Esophagus squamous epithelium (tissue), 5 donors: ENCODE measurements at places on chromosomes 7 and 10.

DNA sequence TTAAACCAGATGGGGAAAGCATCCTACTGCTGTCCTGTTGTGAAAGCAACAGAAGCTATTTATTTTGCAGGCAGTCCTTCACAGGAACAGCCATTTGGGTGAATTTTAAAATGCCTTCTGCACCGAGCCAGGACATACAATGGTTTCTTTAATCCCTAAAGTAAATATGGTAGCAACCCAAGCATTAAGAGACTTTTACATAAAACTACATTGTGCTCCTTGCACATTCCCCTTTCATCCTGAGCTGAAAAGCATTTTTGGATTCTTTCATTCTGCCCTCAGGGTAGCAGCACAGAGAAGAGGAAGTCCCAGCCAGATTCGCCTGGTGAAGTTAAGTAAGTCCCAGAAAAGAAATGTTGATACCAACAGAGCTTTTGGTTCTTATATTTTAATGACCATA lies 84.0 kb upstream of the FAM3C start:
- no peak for DNase-seq

- no peak for DNase-seq
Observed at GRCh38 chr10:79353000-79353406, 5.7 kb downstream of the PPIF start.

GRCh38 chr10:49734676-49735075 lies 27.4 kb downstream of the OGDHL start:
- DNase-seq: no peak

DNA sequence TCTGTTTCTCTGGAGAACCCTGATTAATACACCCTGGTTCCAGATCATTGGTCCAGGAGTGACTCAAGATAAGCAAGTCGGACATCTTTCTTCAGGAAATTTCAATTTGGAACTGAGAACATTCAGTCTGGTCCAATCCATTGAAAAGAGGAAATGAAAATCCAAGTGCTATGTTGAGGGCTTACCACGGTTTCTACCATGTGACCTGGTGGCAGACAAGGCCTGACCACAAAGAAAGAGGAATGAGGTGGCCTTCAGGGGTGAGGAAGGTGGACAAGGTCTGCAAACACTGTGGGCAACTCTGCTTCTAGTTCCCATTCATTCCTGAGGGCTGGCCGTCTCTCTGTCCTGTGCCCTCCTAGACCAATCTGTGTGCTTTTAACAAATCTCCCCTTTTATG lies 149.2 kb upstream of the GHITM start:
- DNase-seq: no peak

DNA sequence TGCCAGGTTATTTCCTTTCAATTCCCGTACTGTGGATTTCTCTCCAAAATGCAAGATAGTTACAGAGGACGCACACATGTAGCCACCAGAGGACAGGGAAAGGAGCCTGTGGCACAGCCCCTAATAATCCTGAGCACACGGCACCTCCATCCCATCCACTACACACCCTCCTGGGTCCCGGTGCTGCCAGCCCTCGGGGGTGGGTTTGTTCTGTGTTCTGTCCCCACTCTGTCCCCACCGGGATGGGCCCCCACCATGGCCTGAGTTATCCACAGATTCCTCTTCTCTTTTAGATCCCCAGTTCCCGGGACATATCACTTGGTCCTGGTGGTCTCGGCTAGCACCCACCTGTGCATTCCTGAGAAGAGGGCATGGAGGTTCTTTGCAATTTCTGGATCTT lies 196.9 kb upstream of the PPP2R2D start:
- DNase-seq: no peak

DNA sequence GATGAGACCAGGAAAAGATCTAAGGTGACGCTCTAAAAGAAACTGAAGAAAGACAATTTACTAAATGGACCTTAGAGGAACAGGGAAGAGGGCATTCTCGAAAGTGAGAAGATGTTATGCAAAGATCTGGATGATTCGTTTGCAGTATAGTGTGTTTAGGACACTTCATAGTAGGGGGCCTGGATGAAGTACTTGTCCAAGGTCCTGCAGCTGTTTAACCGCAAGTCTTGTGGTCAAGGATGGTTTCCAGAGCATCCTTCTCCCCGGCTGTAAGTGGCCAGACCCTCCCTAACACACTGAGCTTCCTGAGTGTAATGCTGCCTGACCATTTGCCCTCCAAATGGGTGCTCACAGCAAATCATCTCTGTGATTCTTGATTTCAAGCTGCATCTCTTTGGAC lies 101.6 kb downstream of the XPNPEP1 start:
- no peak for DNase-seq

DNA sequence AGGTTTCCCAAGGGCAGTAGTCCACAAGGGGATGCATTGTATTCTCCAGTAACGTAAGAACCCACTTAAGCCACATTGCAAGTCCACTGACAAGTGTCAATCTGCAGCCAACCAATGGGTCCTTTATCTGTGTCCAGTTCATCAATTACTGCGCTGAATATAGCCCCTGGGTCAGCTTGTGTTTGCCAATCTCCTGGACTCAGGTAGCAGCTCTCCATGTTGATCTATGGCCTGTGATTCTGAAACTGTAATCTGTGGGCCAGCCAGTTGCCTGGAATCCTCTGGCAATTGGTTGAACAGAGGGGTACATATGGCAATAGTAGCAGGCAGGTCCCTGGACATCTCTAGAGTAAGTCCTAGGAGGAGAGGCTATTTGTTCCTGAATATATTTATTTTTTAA lies 8.8 kb upstream of the TMEM248 start:
- no peak for DNase-seq

DNA sequence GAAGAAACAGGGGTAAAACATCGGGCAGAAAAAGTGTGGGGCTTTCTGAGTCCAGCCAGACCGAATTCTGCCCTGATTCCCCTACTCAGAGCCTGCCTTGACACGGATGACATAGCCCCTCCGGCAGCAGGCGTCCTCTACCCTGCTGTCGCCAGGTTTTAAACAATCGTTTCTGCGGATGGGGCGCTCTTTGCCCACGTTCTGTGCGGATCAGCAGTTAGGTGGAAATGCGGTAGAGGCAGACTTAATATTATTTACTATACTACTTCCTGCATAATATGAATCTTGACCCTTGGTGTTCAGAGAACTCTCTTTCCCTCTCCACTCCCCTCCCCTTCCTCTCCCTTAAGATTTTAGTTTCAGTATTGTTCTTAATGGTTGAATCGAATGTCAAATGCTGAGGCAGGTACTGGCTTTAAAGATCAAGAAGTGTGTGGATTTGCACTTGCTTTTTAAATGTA lies 2.4 kb downstream of the GATA3 start:
- no peak for DNase-seq

- DNase-seq: no peak
Observed at GRCh38 chr7:21070571-21071090, 283.9 kb upstream of the SP8 start.

DNA sequence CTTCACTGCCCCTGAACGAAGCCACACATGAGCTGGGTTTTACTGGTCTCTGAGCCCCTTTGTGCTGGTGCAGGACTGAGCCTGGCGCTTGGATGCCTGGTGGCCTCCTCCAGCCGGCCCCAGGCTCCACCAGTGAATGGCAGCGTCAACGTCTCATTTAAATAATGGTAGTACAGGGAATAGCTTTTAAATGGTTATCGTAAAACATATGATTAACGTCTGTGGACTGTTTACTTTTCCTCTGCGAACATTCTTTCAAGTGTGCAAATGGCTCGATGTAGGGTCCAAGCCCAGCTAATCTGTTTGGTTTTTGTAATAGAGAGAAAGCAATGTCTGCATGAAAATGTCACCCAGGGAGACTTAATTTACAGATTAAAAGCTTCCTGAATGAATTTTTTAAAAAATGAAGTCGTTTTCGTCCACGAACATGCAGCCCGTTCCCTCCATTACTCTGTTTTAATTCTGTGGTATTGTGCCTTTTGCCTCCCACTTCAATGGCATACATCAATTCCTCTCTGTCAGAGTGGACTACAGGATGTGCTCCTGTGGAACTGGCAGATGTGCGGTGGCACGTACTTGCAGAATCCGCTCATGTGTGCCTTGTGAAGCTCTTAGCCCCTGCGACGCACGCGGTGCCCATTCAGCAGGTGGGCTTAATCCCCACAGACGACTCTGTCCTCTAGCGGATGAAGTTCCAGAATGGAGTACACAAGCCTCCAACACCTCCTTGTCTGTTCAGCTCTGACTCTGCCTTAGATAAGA lies 192.7 kb downstream of the TCF7L2 start:
- no peak for DNase-seq

- DNase-seq: no peak
Observed at GRCh38 chr10:89966211-89966610, 264.8 kb downstream of the KIF20B start.

GRCh38 chr7:8172372-8173354 lies 89.3 kb downstream of the ICA1 start:
- no peak for DNase-seq

DNA sequence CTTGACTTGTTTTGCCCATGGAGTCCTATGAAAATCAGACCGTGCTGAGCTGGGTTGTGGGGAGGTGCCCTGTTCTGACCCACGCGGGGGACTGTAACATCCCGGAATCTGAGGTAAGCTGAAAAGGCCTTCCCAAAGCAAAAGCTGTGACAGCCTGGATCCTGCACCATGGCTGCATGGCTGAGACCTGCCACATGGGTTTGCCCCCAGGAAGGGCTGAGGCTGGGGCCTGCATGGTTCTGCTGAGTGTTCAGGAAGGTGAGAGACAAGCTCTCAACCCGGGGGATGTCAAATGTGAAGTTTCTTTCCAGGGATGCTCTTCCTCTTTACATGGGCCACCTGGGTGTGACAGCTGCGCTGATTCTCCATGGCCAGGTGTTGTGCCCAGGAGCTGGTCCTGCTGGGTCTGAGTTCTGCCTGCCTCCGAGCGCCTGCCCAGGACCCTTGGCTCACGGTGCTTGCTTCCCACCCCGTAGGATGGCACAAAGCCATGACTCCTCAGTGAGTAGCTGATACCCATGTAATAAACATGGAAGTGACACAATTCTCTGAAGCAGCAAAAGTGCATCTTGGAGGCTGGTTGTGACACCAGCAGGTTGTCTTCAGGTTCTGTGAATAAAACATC lies 58.3 kb downstream of the VIPR2 start:
- no peak for DNase-seq

GRCh38 chr10:132911786-132912097 lies 30.6 kb downstream of the CFAP46 start:
- DNase-seq: no peak

DNA sequence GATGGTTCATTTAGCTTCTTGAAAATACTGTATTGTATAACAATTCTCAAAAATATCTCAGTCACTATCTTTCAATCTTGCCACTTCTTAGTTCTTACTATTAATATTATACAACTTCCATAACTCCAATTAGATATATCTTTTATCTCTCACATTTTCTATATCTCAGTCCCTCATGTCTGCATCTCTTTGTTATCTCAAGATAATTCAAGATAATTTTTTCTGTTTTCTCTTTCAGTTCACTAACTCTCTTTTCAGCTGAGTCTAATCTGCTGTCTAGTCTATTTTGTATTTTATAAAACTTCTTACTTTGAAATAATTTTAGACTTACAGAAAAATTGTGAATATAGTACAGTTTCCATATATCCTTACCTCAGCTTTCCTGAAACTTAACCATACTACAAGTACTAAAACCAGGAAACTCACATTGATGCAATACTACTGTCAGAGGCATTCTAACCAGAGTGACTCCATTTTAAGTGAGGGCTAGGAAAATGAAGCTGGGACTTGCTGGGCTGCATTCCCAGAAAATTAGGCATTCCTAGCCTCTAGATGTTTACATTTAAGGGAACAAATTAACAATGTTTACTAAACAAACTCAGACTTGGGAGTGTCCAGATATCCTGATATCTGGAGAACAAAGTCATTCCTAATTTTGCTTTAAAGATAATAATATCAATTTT lies 38.4 kb downstream of the DNAJC1 start:
- no peak for DNase-seq

- DNase-seq: no peak
Observed at GRCh38 chr7:155598810-155599210, 45.7 kb upstream of the RBM33 start.

DNA sequence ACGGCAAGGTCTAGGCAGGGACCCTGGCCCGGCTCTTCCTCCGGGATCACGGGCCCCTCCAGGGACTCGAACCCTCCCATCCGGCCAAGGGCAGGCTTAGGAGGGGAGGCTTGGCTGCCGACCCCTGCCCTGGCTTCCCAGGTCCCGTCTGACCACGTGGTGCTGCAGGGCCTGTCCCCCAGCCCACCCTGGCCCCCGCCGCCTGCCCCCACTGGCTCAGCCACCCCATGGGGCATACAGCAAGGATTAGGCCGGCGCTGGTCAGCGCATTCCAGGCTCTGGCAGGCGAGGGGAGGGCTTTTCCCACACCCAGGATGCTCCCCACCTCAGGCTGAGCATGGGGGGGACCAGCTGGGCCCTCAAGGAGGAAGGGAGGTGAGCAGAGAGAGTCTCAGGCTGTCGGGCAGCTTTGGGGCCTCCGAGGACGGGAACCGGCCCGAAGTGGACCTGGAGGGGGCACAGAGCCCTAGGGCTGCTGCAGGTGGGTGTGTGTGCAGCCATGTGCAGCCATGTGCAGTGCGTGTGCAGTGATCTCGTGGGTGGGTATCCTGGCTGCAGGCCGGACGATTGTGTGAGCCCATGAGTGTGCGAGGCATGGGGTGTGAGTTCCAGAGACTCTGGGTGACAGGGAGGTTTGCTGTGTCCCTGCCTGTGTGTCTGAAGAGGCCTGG lies 713 bp upstream of the GRIFIN start:
- DNase-seq: no peak

GRCh38 chr7:84157171-84157570 lies 37.4 kb downstream of the SEMA3A start:
- no peak for DNase-seq

- DNase-seq: no peak
Observed at GRCh38 chr7:111025006-111025405, 65.9 kb upstream of the LRRN3 start.

GRCh38 chr7:74202841-74203556 lies 6.8 kb upstream of the LAT2 start:
- no peak for DNase-seq

GRCh38 chr7:69981646-69982045 lies 383.4 kb downstream of the AUTS2 start:
- DNase-seq: no peak

DNA sequence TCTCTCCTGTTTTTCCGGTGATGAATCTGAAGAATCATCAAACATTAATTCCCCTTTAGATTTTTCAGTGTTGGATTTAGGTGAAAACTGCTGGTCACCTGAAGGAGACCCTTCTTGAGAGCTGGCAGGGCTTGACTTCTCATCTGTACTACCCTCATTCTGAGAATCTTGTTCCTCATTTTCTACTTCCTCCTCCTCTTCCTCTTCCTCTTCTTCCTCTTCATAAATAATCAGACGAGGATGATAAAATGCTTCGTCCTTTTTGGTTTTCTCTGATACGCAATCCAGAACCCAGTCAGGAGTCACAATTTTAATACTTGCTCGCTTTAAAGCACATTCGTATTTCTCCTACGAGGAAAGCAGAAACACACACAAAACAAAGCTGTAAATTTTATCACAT lies 26.9 kb downstream of the PAXIP1 start:
- DNase-seq: no peak

- no peak for DNase-seq
Observed at GRCh38 chr10:124002391-124003069, 90.9 kb downstream of the CHST15 start.

GRCh38 chr10:31820778-31821369 lies 107.8 kb downstream of the ARHGAP12 start:
- no peak for DNase-seq
